GM23338 (cell line): ENCODE measurements at places on chromosomes 11 and 22. TPM values are rescaled to one million over a fixed set of nuclear protein-coding genes. Genes with fewer than 3 reads are reported as not detected.

DNA sequence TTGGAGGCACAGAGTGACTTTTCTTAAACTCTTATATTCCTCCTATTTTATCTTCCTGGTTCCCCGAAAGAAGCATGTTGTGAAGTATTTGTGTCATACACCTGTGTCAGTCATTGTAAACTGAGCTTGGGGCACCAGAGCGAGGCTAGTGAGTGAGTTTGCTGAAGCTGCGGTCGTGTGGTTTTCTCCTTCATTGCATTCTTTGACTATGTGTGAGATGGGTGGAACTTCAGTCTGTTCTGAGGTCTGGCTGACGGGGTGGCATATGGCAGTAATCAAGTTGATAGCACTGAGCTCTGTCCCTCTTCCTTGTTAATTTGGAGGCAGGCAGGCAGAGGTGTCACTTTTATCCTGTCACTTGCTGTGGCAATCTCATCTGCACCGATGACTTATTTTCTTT, 4.2 kb downstream of the VPS26B start:
- no peak overlapping the region for H3K27ac ChIP-seq
- DNase-seq = no peak
- H3K4me1 ChIP-seq = peaks cover 6% of the 10 kb centered on the region; the same call in 1 of the 2 replicates
- H3K36me3 ChIP-seq = no peaks in the 10 kb centered on the region

- peak overlapping the region; percentile 90 for H3K27ac ChIP-seq
- H3K36me3 ChIP-seq = no peaks in the 10 kb centered on the region
- DNase-seq = no peak
- peak overlapping the region; percentile 0; the same call in 1 of the 2 replicates for H3K4me3 ChIP-seq
- no peaks in the 10 kb centered on the region for H3K27me3 ChIP-seq
- H3K4me1 ChIP-seq = peaks cover 24% of the 10 kb centered on the region
Observed at GRCh38 chr11:8671651-8672062, 10.8 kb downstream of the TRIM66 start.

DNA sequence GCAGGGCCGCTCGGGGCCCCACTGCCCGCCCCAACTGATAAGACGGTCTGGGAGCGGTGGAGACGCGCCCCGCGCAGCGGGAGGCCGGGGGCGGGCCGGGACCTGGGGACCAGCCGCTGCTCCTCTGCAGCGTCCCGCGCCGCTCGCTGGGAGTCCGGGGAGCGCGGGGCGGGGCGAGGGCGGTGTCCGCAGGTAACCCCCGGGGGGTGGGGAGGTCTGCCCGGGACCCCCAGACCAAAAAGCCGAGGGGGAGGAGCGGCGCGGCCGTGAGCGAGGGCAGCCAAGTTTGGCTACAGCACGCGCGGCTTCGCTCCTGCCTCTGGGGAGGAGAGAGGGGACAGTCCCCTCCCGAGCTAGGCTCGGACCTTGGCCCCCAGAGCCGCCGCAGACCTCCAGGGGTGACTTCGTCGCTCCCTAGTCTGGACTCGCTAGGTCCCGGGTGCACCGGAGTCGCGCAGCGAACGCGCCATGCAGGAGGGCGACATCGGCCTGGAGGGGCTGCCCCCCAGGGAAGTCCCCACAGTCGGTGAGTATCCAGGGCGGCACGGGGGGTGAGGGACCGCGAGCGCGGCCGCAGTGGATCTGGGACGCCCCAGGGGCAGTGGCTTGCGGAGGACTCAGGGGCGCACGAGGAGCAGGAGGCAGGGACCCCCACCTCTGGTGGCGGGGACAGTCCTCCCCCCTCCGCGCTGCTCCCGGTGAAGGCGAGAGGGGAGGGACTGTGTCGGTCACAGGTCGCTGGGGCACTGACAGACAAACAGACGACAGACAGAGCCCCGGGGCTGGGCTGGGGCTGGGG, 92.3 kb upstream of the ANO1 start:
- peak; percentile 39 for DNase-seq
- peaks cover 44% of the 10 kb centered on the region for H3K4me1 ChIP-seq
- no peak overlapping the region for H3K27ac ChIP-seq
- no peaks in the 10 kb centered on the region for H3K36me3 ChIP-seq
- H3K27me3 ChIP-seq = peaks cover 63% of the 10 kb centered on the region

DNA sequence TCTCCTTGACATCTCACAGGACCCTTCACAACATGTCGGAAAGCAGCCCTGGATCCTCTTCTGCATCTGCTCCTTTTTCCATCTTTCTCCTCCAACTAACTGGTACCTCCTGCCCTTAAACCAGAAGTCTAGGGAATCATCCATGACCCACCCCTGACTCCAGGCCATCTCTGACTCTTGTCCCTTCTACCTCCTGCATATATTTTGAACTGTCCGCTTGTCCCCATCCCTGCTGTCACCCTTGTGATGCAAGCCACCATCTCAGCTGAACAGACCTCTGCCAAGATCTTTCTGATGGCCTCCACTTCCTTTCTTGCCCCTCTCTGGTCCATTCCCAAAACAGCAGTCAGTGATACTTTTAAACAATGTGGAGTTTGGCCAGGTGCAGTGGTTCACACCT, 7.0 kb downstream of the RIBC2 start:
- H3K4me1 ChIP-seq = no peaks in the 10 kb centered on the region
- H3K27me3 ChIP-seq = no peaks in the 10 kb centered on the region
- no peak for DNase-seq
- no peak overlapping the region for H3K27ac ChIP-seq

DNA sequence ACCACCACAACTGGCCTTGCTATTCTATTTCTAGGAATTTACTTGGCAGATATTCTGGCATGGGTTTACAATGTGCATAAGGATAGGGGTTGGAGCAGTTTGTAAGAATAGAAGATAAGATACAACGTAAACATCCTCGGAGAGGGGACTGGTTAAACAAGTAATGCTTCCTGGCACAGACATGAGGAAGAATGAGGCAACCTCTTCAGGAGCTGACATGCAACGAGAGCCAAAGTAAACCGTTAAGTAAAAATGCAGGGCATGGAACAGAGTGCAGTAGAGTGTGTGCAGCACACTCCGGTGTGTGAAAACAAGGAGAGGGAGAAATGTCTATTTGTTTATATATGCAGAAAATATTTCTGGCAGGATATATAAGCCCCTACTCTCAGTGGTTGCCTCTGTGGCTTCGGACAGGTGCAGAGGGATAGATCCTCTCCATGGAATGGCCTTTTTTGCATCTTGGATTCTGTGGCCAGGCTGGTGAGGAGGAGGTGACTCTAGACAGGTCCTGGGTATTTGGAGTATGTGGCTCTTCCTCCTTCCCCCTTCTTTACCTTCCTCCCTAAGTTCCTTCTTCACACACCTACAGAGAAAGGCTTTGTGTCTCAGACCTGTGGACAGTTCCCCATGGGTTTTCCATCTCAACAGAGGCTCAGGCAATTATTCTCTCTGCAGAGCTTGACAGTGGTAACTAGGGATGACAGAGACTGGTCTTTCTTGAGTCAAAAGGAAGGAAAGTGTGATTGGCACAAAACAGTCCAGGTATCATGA, 2.5 kb downstream of the RAB36 start:
- H3K27ac ChIP-seq = no peak overlapping the region
- no peak overlapping the region for H3K4me3 ChIP-seq
- H3K36me3 ChIP-seq = no peaks in the 10 kb centered on the region
- peaks cover 25% of the 10 kb centered on the region; the same call in 1 of the 2 replicates for H3K27me3 ChIP-seq
- DNase-seq = no peak

GRCh38 chr11:45094958-45095690, 51.3 kb upstream of the PRDM11 start:
- H3K36me3 ChIP-seq = no peaks in the 10 kb centered on the region
- peaks cover 15% of the 10 kb centered on the region for H3K4me1 ChIP-seq
- no peak overlapping the region for H3K27ac ChIP-seq
- no peaks in the 10 kb centered on the region for H3K27me3 ChIP-seq
- no peak overlapping the region for H3K4me3 ChIP-seq

GRCh38 chr11:132244846-132245245, 874.4 kb downstream of the NTM start:
- no peak overlapping the region for H3K27ac ChIP-seq
- DNase-seq = no peak
- peaks cover 15% of the 10 kb centered on the region; the same call in 1 of the 2 replicates for H3K4me1 ChIP-seq
- no peak overlapping the region for H3K4me3 ChIP-seq
- H3K27me3 ChIP-seq = no peaks in the 10 kb centered on the region

GRCh38 chr11:132943357-132943705, 589.0 kb downstream of the OPCML start:
- H3K4me1 ChIP-seq = peaks cover 10% of the 10 kb centered on the region; the same call in 1 of the 2 replicates
- peaks cover 35% of the 10 kb centered on the region for H3K27me3 ChIP-seq
- H3K27ac ChIP-seq = no peak overlapping the region
- peak; percentile 43 for DNase-seq
- no peaks in the 10 kb centered on the region for H3K36me3 ChIP-seq
- H3K4me3 ChIP-seq = peak overlapping the region; percentile 89

Gene MMP12
- total RNA-seq = not detected in 2 replicates
